ENCODE measurements at places on chromosomes 3 and 15.

DNA sequence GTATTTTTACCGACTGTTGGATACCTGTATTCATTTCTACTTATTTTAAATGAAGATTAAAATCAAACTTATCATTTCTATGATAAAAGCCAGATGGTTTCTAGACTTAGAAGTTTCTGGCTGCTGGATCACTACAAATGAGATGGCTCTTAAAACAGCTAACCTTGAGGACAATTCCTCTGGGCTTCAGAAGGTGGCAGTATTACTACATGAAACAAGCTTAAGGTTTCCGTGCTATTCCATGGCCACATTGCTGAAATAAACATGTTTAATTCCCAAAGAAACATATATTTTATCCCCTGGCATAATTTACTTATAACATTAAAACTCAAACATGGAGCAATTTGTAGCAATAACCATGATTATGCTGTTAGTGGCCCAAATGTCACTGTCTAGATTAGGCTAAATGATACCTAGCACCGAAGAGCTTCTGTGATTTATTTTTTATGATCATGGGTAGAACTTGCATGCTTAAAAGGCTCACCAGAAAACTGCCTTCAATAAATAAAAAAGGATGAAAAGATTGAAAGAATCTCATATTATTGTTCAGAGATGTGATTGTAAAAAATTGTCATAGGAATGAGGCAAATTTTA is 204.0 kb upstream of the NANOGP8 start:
- DNase-seq: no peak

- DNase-seq: no peak
These were observed 1.9 kb upstream of the SKIC8 start for GRCh38 chr15:78301326-78301725.

DNA sequence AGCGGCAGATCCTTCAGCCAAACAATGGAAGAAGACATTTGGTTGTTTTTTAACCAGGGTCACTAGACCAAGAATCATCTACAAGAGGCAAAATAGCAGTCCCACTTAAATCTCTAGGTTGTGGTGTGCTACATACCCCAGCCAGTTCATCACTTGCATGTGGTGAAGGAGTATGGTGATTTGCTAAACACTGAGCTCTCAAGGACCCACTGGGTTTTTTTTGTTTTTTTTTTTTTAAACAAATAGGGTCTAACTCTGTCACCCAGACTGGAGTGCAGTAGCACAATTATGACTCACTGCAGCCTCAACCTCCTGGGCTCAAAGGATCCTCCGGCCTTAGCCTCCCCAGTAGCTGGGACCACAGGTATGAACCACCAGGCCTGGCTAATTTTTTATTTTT is 508.0 kb downstream of the FOXP1 start:
- DNase-seq: no peak

DNA sequence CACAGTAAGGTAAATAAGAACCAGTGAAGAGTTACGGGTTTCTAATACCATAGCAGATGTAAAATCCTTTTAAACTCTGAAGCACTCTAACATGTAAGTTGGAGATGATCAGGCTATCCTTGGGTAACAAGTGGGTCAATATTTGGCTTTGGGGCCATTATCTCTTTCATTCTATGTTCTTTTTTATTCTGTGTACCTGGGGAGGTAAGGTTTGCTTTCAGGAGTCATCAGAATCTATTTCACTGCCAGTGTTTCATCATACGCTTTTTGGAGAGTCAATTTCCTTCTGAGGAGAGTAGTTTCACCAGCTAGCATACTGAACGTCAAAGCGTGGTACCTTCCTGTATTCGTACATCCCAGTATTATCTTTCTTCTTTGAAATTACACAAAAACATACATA is 166.5 kb downstream of the GMNC start:
- DNase-seq: no peak

DNA sequence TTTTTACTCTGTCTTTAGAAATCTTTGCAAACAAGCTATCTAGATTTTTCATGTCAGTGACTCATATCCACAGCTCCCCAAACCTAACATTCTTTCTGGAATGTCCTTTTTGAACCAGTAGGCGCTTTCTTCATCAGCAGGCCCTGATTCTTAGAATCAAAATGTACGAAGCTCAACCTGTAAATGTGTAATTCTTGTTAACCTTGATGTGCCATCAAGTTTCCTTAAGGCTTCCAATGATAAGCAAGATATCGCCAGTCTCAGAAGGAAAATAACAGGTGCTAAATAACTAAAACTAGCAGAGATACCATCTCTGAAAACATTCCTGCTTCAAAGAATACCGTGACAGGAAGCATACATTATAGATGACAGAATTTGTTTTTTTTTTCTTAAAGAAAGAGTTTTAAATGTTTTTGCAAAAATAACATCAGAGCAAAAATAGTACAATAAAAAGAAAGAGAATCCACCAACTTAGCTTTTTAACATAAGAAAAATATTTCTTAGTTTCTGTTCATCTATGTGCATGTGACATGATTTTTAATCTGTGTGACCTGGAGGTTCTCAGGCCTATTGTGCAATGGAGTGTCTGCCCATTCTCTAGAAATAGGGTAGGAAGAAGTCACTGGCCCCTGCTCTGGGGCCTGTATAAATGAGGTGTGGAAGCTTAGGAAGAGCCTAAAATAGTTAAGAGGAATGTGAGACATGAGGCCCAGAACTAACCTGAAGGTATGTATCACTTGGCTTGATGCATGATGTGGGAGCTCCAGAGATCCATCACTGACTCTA is 14.7 kb upstream of the SECISBP2L start:
- no peak for DNase-seq

- DNase-seq: no peak
These were observed 8.5 kb upstream of the SYNM start for GRCh38 chr15:99096173-99096893.

- DNase-seq: no peak
These were observed 1.8 kb downstream of the ITIH1 start for GRCh38 chr3:52779011-52779836.

GRCh38 chr3:188154809-188155574 is 1.0 kb downstream of the LPP start:
- no peak for DNase-seq

- DNase-seq: no peak
These were observed 84.8 kb upstream of the WNT5A start for GRCh38 chr3:55571913-55572312.

GRCh38 chr3:66754613-66755012 is 243.5 kb upstream of the KBTBD8 start:
- DNase-seq: no peak

DNA sequence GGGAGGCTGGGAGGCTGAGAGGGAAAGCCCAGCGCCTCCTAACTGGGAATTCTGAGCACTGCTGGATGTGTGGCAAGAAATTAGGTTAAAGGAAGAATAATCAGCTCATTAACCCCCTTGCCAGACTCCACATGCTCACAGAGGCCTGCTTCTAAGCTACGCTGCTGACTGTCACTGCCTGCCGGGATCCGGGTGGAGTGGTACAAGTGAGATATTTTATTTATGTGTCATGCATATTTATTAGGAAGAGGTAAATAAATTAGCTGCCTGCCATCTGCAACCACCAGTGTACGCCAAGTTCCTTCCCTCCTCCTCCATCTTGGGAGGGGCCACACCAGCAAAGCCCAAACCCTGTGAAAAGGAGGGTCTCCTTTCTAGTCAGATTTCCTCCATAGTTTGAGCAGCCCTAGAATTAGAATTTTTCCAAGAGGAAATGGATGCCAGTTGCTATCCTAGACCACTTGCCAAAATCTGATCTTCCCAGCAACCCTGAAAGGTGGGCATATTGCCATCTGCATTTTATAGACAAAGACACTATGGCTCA is 43.5 kb upstream of the GRIP2 start:
- DNase-seq: no peak

GRCh38 chr15:65952391-65953053 is 83.2 kb downstream of the RAB11A start:
- DNase-seq: no peak

DNA sequence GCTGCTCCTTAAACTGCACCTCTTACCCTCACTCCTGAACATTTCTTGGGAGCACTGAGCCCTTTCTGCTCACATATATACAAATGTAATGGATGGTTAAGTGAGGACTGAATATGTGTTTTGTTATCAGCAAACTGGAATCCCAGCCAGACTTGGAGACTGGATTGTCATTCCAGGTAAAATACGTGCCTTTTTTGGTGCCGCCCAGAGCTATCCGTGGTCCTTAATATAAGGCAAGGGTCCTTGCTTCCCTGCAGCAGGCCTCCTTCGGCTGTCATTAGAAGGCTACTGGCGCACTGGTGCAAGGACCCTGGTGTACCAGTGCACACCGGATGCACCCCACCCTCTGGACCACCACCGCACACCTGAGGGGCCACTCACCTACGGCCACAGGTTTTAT is 1.1 kb upstream of the GABRB3 start:
- DNase-seq: no peak

- DNase-seq: no peak
These were observed 173.6 kb downstream of the ZBTB20 start for GRCh38 chr3:114973536-114973935.

- no peak for DNase-seq
These were observed 331.3 kb upstream of the RBMS3 start for GRCh38 chr3:28949580-28949979.

DNA sequence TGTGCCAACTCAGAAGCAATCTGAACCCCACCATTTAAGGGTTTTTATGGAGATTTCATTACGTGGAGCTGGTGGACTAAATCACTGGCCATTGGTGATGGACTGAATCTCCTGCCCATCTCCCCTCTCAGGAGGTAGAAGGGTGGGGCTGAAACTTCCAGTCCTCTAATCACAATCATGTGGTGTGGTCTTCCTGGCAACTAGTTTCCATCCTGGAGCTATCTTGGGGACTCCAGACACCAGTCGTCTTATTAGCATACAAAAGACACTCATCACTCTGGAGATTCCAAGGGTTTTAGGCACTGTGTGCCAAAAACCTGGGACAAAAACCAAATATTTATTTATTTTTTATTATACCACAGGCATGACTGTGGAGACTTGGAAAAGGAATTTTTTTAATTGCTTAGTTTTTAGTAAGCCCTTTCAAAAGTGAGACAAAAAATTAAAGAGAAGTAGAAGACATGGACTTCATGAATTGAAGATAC is 203.6 kb downstream of the WNT5A start:
- no peak for DNase-seq

GRCh38 chr15:53978253-53978906 is at the start of gene UNC13C:
UNC13C (plus strand) TSS chr15:53978441; CDS start chr15:54012904, 34,463 bp downstream.
- DNase-seq: no peak

GRCh38 chr3:129441215-129441614 is 1.2 kb downstream of the IFT122 start:
- no peak for DNase-seq

- DNase-seq: no peak
These were observed 29.2 kb upstream of the SV2B start for GRCh38 chr15:91070872-91071271.

DNA sequence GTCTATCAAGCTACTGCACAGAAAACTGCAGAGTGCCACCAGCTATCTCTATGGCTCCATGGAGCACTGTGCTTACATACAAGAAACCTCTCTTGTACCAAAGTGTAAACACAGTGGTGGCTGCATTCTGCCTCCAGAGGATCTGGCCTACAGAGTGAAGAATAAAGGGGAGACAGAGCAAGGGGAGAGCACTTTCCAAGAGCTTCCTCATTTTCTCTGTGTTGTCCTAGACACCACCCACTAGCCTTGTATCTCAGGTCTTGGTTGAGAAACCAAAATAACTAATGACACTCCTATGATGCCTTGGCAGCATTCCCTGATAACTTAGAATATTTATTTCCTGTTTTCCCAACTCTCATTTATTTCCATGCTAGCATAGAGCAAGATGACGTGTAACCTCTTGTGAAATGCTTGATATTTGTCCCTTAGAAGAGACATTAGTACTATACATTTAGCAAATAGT is 56.9 kb upstream of the PHLDB2 start:
- DNase-seq: no peak

DNA sequence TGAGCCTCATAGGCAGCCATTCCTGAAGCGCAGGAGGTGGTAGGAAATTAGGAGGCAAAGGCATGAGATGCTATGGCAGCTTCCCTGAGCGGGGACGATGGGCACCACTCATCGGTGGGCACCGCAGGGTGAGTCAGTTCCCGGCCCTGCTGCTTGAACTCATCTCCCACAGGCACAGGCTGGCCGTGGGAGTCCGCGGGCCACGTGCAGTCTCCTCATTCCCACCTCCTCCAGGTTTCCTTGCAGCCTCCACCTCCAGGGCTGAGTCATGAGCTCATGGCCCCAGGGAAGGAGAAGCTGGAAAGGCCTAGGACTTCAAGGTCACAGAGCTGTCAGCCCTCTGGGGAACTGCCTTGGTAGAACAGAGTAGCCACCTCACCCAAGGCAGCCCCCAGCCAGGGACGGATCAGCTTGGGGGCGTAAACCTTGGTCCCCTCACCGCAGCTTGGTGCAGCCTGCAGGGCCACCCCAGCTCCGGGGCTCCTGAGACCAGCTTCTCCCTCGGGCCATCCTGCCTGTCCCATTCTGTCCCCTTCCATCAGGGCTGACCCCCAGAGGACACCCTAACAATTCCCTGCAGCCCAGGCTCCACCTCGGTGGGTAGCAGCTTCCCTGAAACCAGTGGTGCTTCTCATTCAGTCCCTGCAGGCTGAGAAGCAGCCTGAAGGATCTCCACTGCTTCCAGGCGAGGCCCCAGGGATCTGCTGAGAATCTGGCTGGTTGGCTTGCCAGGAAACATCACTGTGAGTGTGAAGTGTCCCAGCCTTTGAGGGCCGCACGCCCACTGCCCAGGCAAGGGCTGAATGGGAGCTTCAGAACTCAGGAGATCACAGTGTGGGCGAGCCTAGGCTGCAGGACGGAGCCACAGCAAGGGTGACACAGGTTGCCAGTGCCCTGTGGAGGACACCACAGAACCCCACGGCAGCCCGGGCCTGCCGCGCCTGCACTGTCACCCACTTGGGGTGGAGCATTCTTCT is 150.7 kb upstream of the MEF2A start:
- DNase-seq: no peak

- no peak for DNase-seq
These were observed 27.6 kb upstream of the GPR171 start for GRCh38 chr3:151230646-151231045.

DNA sequence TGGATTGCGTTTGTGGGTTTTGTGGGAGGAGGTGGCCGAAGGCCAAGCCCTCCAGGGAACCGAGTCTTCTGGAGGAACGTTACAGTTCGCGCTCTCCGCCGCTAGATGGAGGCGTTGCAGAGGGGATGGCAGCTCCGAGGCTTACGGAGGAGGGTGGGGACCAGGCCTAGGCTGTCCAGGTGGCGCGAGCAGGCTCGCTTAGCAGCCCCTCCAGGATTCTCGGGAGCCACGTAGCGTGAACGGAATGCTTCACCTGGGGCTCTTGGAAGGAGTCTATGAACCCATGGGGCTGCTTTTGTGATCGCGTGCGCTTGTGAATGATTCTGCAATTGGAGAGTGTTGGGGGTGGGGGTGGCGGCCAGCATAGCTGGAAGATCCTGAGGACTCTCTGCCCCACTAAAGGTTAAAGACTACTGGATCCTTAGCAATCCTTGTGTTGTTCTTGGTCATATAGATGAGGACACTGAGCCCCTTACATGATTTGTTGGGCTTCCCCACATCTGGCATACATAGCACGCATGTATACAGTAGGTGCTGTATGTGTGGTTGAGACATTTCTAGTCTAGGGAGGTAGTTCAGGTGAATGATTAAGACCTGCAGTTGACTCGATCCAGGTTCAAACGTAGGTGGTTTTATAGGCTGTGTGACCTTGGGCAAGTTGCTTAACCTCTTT is 25.7 kb downstream of the FAM3D start:
- DNase-seq: peak; percentile 28

- no peak for DNase-seq
These were observed 49.2 kb downstream of the GLCE start for GRCh38 chr15:69209661-69210060.

GRCh38 chr3:108403198-108403597 is 106.8 kb downstream of the HHLA2 start:
- DNase-seq: no peak
